Naive thymus-derived CD8-positive, alpha-beta T cell (primary cell): ENCODE measurements at places on chromosomes 2 and 18.

DNA sequence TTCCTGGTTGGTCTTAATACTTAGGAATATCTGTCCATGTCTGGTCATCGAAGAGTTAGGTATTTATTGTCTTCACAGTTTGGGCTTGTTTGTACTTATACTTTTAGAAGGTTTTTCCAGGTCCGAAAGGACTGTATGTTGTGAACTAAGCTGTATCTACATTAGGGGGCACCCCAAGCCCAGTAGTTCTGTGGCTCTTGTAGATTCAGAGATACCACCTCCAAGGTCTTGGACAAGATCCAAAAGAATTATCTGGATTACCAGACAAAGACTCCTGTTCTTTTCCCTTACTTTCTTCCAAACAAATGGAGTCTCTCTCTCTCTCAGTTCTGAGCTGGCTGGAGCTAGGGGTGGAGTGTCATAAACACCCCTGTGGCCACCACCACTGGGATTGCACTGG, 328.7 kb downstream of the ZNF804A start:
- no peak for DNase-seq

DNA sequence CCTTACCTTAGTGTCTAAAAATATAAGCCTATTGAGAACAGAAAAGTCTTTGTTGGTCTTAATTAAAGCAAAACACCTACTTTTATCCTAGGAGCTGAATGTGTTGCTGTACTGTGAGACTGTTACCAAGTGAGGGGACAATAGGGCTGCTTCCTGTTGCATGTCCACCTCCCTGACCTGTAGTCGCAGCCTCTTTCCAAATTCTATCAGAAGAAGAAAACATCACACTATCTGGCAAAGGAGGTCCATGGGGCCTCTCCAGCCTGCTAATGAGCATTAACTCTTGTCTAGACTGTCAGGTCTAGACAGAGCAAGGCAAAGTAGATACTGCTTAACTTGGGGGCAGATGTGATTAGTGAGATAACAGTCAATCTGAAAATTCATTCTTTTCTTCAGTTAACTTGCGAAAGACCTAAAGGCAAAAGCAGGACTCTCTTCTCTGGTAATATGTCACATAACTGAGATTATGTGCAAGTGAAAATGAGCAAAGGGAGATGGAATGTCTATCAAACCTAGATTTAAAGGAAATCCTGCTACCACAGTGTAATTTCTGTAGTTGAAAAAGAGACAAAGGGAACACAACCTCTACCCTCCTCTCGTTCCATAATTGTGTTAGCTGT, 66.9 kb downstream of the CDH20 start:
- no peak for DNase-seq

DNA sequence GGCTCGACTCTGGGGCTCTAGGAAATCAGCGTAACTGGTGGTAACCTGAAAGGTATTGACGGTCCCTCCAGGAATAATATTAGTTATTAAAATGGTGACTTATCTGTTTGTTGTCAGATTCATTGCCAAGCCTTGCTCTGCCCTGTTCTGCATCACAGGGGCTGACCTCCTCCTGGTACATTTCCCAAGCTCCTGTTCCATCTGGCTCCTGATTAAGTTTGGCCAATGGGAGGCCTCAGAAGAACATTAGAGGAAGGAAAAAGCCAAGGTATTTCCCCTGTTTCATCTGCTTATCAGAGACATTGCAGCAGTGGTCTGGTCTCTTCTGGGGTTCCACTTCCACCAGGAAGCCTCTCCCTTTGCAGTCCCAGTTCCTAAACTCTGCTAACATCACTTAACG, 527.0 kb downstream of the TNS1 start:
- DNase-seq = no peak

DNA sequence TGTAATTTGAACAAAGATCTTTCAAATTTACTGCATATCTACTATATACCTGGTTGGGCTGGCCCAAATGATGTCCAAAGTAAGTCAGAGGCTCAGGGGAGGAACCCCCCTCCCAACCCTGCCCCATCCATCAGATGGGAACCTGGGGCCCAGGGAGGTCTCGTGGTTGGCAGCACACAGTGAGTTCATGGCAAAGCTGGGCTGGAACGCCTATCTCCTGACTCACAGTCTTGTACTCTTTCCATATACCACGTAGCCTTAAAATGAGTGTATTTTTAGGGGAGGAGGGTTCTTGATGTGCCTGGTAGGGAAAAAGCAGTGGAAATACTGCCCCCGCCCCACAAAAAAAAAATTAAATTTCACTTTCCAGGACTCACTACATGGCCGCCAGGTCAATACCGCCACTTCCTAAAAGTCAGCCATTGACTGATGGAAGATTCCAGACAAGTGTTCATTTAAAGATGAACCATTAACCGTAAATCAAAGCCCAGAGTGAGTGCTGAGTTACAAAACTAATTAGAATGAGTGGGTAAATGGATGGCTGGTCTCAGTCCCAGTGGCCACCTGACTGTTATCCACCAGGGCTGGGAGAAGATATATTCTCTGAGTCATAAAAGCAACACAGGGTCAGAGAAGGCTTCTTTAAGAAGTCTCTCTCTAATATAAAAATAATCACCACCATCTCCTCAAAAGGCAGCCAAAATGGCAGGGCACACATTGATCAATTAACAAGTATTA, 80.5 kb downstream of the ZBTB7C start:
- no peak for DNase-seq

GRCh38 chr2:148719941-148720436, 75.4 kb downstream of the EPC2 start:
- DNase-seq = peak; percentile 3

GRCh38 chr2:119788752-119789151, 29.0 kb downstream of the PTPN4 start:
- DNase-seq = no peak

DNA sequence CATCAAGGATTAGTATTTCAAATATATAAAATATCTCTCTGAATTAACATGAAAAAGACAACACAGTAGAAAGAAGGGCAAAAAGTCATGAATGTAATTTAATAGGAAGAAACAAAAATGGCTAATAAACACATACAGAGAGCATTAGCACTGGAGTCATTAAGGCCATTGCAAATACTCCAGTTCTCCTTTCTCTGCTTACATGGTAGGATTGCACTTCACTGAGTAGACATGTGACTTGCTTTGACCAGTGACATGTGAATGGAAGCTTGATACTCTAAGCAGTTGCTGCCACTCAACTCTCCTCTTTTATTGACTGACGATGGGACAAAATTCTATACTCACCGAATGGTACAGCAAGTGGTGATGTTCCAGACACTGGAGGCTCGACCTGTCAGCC, 153.9 kb upstream of the LGALSL start:
- no peak for DNase-seq

DNA sequence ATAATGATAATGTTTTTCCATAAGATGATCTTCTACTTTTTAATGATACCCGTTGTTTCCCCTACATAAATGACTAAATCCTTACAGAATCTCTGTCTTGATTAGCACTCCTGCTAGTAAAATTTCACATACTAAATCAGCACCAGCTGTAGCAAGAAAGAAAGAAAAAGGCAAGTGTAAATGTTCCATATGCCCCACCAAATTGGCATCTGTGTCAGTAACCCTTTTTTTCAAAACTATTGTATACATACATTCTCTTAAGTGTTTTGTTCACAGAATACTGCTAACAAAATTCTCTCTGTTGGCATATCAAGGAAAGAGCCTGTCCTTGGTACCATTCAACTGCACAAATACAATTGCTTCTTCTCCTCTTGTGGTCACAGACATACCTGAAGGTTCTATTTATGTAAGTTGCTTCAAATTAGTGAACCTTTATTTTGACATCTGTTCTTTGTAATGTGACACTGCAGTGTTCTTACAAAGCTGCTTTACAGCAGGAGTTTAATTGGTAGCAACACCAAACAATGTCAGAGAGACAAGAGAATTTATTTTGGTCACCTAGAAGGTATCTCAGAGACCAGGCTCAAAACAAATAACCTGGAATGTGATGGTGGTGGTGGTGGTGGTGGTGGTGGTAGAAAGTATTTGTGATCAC, 641.9 kb downstream of the ZEB2 start:
- no peak for DNase-seq

DNA sequence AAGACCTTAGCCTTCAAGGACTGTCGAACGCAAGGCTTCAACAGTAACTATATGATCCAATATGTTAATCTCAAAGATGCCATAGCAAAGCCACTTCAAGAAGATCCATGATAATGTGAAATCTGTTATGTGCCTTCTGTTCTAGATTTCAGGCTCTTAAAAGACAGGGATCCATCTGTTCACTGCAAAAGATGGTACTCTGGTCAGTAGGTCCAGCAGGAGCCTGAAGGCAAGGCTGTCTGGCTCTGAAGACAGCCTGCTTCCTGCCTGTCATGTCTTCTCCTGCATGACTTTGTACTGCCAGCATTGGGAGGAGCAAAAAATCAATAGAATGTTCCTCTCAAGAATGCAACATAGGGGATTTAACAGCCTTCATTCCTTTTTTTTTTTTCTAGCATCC, 270.8 kb upstream of the PARD3B start:
- no peak for DNase-seq

- DNase-seq = no peak
Measured at GRCh38 chr2:178225006-178225805, 30.9 kb downstream of the OSBPL6 start.

GRCh38 chr2:11807156-11808015, 61.0 kb downstream of the LPIN1 start:
- DNase-seq = no peak

DNA sequence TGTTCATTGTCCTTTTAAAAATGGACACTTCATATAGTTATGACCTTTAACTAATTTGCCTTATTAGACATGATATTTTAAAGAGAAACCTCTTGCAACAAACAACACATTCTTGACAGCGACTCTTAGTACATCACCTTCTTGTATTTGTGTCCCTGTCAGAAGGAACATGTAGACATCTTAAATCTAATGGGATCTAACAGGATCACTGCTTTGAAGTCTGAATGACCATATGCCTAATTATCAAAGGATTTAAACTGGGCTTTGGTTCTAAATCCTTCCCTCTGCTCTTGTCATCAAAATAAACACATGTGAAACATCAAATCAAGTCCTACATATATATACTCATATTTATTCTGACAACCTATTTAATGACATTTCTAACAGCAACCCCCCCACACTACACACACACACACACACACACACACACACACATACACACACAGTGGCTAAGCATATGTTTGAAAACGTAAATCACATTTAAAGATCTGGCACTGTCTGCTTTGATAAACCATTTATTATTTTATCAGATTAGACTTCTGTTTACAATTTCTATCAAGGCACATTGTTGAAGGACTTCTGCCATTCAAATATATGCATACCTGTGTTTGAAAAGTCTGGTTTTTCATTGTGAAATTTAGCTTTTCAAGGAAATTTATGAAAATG, 4.2 kb downstream of the GALNT13 start:
- no peak for DNase-seq

DNA sequence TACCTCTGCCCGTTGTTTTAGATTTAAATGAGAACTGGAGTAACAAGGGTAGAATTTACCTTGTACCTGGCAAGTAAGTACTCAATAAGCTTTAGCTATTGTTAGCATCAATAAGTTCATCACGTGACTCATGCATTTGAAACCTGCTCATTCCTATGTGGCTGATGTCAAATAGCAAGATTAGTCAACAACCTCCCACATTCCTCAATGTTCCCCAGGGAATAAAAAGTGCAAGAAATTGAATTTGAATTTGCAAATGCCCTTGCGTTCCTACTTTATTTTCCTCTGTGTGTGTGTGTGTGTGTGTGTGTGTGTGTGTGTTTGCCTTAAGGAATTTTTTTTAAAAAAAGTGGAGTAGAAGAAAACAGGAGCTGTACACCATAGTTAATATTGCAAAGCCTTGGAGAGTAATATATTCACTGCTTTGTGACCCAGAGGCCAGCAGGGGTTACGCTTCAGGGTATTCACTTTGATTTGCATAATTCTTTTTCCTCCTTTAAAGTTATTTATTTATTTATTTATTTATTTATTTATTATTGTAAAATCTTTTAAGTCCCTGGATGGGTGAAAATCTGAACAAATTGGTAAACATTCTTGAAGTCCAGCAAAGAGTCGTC, 43.9 kb upstream of the DNAH7 start:
- DNase-seq = no peak

DNA sequence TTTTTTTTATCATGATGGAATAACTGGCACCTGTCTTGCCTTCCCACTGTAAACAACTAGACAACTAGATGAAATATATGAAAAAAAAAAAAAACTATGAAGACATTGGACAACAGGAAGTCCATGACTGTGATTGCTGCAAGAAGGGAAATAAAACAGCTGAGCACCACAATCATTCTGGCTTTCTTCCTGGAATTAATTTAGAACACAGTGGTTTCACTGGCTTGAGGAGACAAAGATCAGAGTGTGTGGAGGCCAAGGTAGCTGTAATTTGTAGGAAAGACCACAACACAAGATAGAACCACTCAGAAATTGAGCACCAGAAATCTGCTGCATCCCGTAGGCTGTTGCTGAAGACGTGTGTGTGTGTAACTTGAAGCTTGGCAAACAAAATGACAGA, 121.1 kb upstream of the PID1 start:
- DNase-seq = no peak

DNA sequence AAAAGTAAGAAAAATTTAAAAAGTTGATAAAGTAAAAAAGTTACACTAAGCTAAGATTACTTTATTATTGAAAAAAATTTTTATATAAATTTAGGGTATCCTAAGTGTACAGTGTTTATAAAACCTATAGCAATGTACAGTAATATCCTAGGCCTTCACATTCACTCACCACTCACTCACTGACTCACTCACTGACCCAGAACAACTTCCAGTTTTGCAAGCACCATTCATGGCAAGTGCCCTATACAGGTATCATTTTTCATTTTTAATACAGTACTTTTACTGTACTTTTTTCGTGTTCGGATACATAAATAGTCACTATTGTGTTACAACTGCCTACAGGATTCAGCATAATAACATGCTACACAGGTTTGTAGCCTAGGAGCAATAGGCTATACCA, 8.9 kb upstream of the THUMPD2 start:
- no peak for DNase-seq

GRCh38 chr2:85237849-85238565, 89.8 kb downstream of the TGOLN2 start:
- DNase-seq = no peak

DNA sequence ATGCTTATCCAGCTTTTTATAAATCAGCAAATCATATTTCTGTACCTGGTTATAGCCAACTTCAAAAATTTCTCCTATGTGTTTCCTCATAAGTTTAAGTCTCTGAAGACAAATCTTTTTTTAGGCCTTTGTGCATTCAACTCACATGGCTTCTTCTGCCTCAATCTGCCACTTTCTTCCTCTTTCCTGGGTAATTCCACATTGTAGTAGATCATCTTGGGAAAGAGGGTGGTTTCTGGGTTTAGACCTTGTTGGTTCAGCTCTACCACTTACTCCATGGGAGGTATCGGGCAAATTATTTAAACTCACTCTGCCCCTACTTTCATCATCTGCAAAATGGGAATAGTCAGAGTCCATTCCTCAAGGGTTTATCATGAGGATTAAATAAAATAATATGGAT, 707.0 kb upstream of the ZEB2 start:
- no peak for DNase-seq

- DNase-seq = no peak
Measured at GRCh38 chr18:54906331-54907185, 52.7 kb downstream of the CCDC68 start.
